ENCODE measurements at places on chromosomes 4 and X. TPM values are rescaled to one million over a fixed set of nuclear protein-coding genes. Genes with fewer than 3 reads are reported as not detected.

DNA sequence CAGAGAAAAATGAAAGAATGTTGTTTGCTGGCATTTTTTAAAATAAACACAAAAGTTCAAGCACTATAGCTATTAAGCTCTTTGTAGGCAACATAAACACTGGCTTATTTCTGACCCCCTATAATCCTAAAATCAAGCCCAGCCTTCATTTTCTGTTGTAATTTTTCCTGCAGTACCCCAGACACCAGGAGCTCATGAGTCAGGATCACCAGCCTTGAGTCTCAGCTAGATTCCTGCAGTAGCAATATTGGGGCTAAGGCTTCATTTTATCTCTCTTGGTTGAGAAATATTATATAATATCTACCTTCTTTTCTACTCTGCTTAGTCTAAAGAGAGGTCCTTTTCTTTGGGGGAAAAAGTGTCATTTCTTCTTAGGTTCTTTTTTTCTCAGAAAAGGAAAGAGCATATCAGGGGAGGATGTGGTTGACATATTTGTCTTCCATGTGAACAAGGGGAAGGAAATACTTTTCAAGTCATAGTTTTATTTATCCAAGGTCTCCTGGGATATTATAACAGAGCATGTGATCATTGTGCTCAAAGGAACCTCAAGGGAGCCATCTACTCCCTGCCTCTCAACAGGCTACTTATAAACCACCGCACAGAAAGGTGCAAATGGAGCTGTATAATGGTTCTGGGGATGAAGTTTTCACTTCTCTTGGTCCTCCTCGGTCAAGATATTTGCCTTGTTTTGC is 678.3 kb upstream of the NR3C2 start:
- no peak overlapping the region for H3K4me3 ChIP-seq
- H3K27me3 ChIP-seq, result no peaks in the 10 kb centered on the region
- no peaks in the 10 kb centered on the region for H3K4me1 ChIP-seq
- no peak overlapping the region for H3K27ac ChIP-seq
- DNase-seq, result no peak
- H3K36me3 ChIP-seq, result no peaks in the 10 kb centered on the region

- peak; percentile 2 for DNase-seq
- H3K4me1 ChIP-seq, result no peaks in the 10 kb centered on the region
- H3K27me3 ChIP-seq, result no peaks in the 10 kb centered on the region
- H3K4me3 ChIP-seq, result no peak overlapping the region
Measured at GRCh38 chrX:103878466-103879122, 46.5 kb upstream of the RAB9B start.

- H3K36me3 ChIP-seq, result no peaks in the 10 kb centered on the region
- no peak overlapping the region for H3K4me3 ChIP-seq
- no peak overlapping the region for H3K27ac ChIP-seq
- H3K27me3 ChIP-seq, result no peaks in the 10 kb centered on the region
- no peaks in the 10 kb centered on the region for H3K4me1 ChIP-seq
Measured at GRCh38 chrX:50115973-50116372, 84.8 kb downstream of the AKAP4 start.

DNA sequence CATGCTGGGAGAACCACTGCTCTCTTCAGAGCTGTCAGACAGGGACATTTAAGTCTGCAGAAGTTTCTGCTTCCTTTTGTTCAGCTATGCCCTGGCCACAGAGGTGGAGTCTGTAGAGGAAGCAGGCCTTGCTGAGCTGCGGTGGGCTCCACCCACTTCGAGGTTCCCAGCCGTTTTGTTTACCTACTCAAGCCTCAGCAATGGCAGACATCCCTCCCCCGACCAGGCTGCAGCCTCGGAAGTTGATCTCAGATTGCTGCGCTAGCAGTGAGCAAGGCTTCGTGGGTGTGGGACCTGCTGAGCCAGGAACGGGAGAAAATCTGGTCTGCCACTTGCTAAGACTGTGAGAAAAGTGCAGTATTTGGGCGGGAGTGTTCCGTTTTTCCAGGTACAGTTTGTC is 118.9 kb downstream of the SLC10A6 start:
- no peak overlapping the region for H3K27ac ChIP-seq
- no peaks in the 10 kb centered on the region for H3K27me3 ChIP-seq

- no peaks in the 10 kb centered on the region for H3K27me3 ChIP-seq
- no peak overlapping the region for H3K27ac ChIP-seq
- no peak for DNase-seq
- no peaks in the 10 kb centered on the region for H3K36me3 ChIP-seq
Measured at GRCh38 chr4:20592013-20592412, 108.2 kb upstream of the PACRGL start.

DNA sequence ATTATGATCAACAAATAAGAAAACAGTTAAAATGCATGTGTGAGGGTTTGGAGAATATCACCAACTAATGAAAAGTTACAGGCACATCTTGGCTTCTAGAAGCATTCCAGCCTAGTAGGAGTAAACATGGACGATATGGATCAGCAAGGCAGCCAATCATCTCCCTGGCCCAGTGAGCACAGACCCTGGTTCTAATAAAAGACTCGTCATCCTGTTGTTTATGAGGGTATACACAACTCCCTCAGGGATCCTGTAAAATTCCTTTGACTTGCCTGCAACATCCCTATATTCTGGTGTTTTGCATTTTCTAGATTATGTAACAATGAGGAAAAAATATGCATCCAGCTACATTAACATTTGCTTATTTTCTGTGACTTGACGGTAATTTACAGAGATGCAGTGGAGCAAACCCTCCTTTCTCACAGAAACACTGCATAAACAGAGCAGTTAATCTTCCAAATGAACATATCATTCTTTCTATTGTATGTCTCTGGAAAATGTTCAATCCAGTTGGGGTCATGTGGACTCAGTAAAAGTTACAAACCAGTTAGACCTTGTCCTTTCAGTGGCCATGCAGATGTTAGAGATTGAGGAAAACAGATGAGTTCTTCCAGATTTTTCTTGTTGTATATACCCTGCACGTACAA is 88.9 kb upstream of the NDP start:
- H3K4me1 ChIP-seq, result no peaks in the 10 kb centered on the region
- H3K36me3 ChIP-seq, result no peaks in the 10 kb centered on the region
- DNase-seq, result no peak
- H3K27me3 ChIP-seq, result no peaks in the 10 kb centered on the region
- H3K4me3 ChIP-seq, result no peak overlapping the region
- H3K27ac ChIP-seq, result no peak overlapping the region

- no peak for DNase-seq
- H3K4me1 ChIP-seq, result no peaks in the 10 kb centered on the region
- no peak overlapping the region for H3K4me3 ChIP-seq
- no peaks in the 10 kb centered on the region for H3K36me3 ChIP-seq
- H3K27ac ChIP-seq, result no peak overlapping the region
Measured at GRCh38 chr4:109072595-109072994, 229.9 kb downstream of the COL25A1 start.

DNA sequence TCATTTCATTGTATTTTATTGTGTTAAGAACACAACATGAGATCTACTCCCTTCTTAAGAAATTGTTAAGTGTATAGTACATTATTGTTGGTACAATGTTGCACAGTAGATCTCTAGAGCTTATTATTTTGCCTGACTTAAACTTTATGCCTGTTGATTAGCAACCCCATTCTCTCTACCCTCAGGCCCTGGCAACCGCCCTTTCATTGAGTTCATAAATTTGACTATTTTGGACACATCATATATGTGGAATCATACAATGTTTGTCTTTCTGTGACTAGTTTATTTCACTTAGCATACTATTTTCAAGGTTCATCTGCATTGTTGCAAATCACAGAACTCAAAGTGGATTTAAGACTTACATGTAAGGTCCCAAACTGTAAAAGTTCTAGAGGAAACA is 222.1 kb downstream of the IL15 start:
- H3K27me3 ChIP-seq, result no peaks in the 10 kb centered on the region
- no peaks in the 10 kb centered on the region for H3K36me3 ChIP-seq
- no peak for DNase-seq
- H3K4me1 ChIP-seq, result no peaks in the 10 kb centered on the region
- H3K27ac ChIP-seq, result no peak overlapping the region

DNA sequence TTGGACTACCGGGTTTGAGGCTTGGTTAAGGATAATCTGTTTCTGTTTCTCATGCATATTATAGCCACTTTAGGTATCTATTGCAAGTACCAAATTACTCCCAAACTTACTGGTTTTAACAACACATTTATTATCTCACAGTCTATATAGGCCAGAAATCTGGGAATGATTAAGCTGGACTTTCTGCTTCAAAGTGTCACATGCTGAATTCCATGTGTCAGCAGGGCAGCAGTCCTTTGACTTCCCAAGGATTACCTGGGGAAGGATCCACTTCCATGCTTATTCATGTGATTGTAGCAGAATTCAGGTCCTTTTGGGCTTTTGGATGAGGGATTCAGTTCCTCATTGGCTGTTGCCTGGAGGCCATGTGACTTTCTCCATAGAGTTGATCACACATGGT is 349.0 kb upstream of the TRAM1L1 start:
- H3K27me3 ChIP-seq, result no peaks in the 10 kb centered on the region
- H3K4me3 ChIP-seq, result no peak overlapping the region

DNA sequence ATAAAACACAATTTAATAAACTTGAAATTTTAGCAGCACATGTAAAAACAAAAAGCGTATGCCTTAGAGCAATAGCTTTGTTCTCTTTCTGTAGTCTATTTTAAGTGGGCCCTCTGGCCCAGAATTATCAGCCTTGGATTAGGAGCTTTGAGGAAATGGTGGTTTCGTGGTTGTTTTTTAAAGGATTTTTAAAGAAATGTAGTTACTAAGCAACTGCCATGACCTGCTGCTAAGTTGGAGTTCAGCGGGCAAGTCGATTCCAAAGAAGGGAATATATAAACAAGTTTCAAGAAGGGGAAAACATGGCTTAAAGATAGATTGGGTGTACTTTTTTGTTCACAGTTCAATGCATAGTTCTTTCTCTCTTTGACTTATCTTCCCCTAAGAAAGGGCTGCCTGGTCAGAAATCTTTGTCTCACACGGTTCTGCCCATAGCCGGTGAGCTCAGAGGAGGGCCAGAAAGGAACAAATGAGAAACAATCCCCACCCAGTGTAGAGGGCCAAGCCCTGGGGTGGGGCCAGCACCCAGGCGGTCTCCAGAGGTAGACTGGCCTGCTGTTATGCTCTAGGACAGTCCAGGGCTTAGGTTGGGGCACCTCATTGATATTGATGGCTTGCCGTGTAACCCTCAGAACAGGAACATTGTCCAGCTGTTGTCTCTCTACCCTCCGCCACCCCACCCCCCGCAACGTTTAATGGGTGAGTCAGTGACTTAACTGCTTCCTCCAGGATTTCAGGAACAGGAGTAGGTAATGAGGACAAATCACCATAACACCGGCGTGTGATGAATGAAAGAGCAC is 32.5 kb downstream of the DLG3 start:
- H3K4me1 ChIP-seq, result peaks cover 50% of the 10 kb centered on the region
- no peaks in the 10 kb centered on the region for H3K36me3 ChIP-seq
- no peaks in the 10 kb centered on the region for H3K27me3 ChIP-seq
- H3K4me3 ChIP-seq, result no peak overlapping the region
- DNase-seq, result peak; percentile 54

DNA sequence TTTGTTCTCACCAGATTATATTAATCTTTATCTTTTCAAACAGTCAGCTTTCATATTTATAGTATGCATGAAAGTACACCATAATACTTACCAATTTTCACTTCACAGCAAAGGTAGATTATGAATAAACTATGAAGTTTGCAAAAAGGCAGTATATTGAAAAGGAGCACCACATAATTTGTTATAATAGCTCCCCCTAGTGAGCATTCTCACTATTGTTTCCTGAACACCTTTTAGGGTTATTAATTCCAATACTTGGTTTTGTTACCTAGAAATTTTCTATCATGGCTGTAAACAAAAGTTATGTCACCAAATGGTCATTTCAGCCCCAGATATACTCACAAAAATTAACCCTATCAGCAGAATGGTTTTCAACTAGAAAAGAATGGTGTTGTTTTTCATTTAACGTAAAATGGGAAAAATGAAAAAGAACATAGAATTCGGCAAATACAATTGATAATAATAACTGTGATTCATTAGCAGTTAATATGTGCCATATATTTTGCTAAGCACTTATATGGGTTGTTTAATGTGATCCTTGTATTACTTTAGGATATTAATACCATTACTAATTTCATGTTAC is 30.2 kb upstream of the NKX6-1 start:
- no peaks in the 10 kb centered on the region for H3K4me1 ChIP-seq
- no peaks in the 10 kb centered on the region for H3K36me3 ChIP-seq
- H3K27ac ChIP-seq, result no peak overlapping the region
- no peaks in the 10 kb centered on the region for H3K27me3 ChIP-seq
- no peak overlapping the region for H3K4me3 ChIP-seq
- DNase-seq, result no peak

The ZCCHC12 gene
- total RNA-seq, result 1.2 TPM

The MAGIX gene
- 40.9 TPM for total RNA-seq

The PCDH11X gene
- 3.2 TPM for total RNA-seq

The PLRG1 gene
- 69.9 TPM for total RNA-seq

The TKTL1 gene
- not detected for total RNA-seq

The INTU gene
- total RNA-seq, result 11.4 TPM

The TRIM60 gene
- not detected for total RNA-seq

The GUCY1B1 gene
- total RNA-seq, result 7.8 TPM

The GPR173 gene
- total RNA-seq, result 1.3 TPM

The GC gene
- not detected for total RNA-seq

Data from thyroid gland (tissue), 4 donors.